Hematopoietic multipotent progenitor cell treated with erythropoietin and hydrocortisone succinate and interleukin-3 and kit ligand, for 6 days (in vitro differentiated cells): ENCODE measurements at places on chromosomes 3 and 15.

GRCh38 chr3:24355806-24356205 lies 138.8 kb downstream of the THRB start:
- no peak for DNase-seq

DNA sequence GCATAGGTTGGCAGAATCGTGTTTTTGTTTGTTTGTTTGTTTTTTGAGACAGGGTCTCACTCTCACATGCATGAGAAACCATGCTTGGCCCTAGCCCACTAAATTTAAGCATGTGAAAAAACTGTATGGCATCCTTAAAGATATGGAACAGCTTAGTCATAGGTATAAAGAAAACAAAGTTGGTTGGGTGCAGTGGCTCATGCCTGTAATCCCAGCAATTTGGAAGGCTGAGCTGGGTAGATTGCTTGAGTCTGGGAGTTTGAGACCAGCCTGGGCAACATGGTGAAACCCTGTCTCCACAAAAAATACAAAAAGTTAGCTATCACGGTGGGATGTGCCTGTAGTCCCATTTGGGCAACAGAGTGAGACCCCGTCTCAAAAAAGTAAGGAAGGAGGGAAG lies 25.2 kb downstream of the EXD1 start:
- no peak for DNase-seq

GRCh38 chr15:78216276-78217104 lies 17.9 kb downstream of the ACSBG1 start:
- peak; percentile 29 for DNase-seq

DNA sequence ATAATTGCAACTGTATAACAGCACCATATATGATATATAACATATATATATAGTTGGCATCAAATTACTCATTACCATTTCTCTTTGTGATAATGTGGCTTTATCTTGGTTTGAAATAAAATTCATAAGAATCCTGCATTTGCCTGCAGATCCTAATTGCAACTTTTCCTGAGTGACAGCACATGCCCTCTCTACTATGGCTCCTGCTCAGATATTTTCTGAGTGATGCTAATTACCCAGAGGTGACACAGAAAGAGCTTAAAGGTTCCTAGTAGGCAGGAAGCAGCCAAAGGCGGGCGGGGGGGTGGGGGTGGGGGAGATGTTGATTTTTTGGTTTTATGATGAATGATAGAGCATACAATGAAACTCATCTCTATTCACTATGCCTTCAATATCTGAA lies 370.6 kb downstream of the MFSD1 start:
- no peak for DNase-seq

- DNase-seq, result no peak
Observed at GRCh38 chr15:101025896-101026631, 106.9 kb downstream of the LRRK1 start.
